ENCODE measurements at places on chromosomes 4 and X. TPM values are rescaled to one million over a fixed set of nuclear protein-coding genes. Genes with fewer than 3 reads are reported as not detected.

CXCL3 gene
- not detected for total RNA-seq

NHSL2 gene
- total RNA-seq, result 1.1 TPM

GLA gene
- total RNA-seq, result 43.3 TPM

GRCh38 chrX:9182041-9182440, 148.1 kb upstream of the FAM9B start:
- H3K4me3 ChIP-seq, result no peak overlapping the region
- H3K27ac ChIP-seq, result no peak overlapping the region
- DNase-seq, result no peak
- H3K4me1 ChIP-seq, result no peaks in the 10 kb centered on the region
- H3K27me3 ChIP-seq, result no peaks in the 10 kb centered on the region
- no peaks in the 10 kb centered on the region for H3K36me3 ChIP-seq

EREG gene
- total RNA-seq, result not detected

DNA sequence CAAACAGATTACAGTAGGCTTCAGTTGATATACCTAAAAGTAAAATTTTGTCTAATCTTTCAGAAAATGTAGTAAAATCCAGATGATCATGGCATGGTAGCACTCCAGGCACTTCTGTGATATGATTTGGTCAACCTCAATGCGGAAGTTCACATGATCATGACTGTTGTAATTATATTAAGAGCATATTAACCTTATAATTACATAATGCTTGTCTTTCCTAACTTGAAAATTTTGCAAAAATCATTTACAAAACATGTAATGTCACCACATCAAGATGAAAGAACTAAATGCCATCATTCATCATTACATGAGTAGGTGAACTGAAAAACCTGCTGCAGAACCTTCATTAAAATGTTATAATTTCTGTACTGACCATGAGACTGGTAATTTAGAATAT, 88.1 kb downstream of the MBNL3 start:
- H3K27me3 ChIP-seq, result no peaks in the 10 kb centered on the region
- H3K4me3 ChIP-seq, result no peak overlapping the region
- no peaks in the 10 kb centered on the region for H3K36me3 ChIP-seq
- DNase-seq, result no peak
- H3K27ac ChIP-seq, result no peak overlapping the region

- no peak overlapping the region for H3K27ac ChIP-seq
- no peaks in the 10 kb centered on the region for H3K4me1 ChIP-seq
- no peaks in the 10 kb centered on the region for H3K36me3 ChIP-seq
- DNase-seq, result no peak
- no peak overlapping the region for H3K4me3 ChIP-seq
Observed at GRCh38 chr4:79854856-79855502, 218.1 kb downstream of the ANTXR2 start.

DNA sequence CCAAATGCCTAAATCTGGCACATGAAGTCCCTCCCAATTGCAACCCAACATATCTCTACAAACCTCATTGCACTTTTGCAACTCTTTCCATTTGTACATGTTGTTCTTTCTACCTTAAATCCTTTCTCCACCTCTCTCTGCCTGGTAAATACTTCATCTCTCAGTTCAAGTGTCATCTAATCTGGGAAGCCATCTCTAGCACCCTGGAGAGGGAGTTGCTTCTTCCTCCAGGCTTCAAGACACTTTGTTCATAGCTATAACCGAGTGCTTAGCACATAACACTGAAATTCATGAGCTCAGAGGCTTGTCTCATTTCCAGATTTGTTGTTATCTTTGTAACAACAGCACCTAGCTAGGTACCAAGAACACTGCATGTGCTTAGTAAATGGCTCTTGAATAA, 114.8 kb upstream of the NAP1L5 start:
- no peak overlapping the region for H3K27ac ChIP-seq
- no peaks in the 10 kb centered on the region for H3K4me1 ChIP-seq
- DNase-seq, result no peak
- no peaks in the 10 kb centered on the region for H3K27me3 ChIP-seq
- no peaks in the 10 kb centered on the region for H3K36me3 ChIP-seq

- H3K27me3 ChIP-seq, result peaks cover 4% of the 10 kb centered on the region
- DNase-seq, result no peak
- H3K4me1 ChIP-seq, result no peaks in the 10 kb centered on the region
- no peak overlapping the region for H3K4me3 ChIP-seq
Observed at GRCh38 chr4:140515423-140515822, 8.5 kb upstream of the ELMOD2 start.

FAM184B gene
- total RNA-seq, result 0.02 TPM

DNA sequence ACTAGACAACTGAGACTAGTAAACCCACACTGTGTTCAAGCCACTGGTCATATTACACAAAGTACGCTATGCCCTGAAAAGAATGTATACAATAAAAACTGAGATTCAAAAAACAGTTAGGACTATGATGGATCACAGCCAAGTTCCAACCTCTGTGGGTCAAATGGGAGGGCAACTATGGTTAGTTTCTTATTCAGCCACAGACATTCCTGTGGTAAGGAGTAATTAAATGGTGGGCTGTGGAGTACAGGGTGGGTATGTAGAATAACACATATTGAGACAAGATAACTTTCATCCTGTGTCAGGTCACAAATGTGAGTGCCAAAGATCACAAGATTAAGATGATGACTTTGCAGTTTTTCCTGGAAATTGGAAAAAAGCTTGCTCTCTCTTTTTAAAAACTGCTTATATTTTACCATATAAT, 167.2 kb downstream of the NPNT start:
- no peak for DNase-seq
- H3K27ac ChIP-seq, result no peak overlapping the region
- H3K4me1 ChIP-seq, result no peaks in the 10 kb centered on the region
